ENCODE measurements at places on chromosomes 5 and 9. TPM values are rescaled to one million over a fixed set of nuclear protein-coding genes. Genes with fewer than 3 reads are reported as not detected.

DNA sequence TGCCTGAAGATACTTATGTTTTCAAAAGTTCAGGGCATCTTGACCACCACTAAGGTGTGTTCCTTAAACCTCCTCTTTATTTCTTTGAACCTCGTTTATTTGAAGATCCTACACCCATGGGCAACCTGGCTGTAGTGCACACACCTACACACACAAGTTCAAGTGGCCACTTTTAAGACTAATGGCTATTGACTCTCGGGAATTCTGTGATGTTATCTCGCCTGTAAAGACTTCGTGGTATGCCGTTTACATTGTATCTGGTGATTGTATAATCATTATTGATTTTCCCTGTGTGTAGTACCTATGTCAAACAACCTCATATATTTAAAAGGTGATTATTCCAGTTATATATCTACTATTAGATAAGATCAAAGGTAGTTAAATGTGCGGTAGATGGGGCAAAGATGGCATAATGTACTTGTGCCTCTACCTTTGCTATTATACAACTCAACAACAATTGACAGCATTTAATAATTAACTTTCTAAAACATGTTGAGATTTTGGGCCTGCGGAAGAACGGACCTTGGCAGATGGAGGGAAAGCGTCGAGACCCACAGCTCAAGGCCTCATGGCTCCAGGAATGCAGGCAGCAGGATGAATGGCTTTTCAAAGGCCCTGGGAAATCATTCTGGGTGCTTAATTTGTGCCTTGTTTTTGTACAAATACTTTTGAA is 51.4 kb upstream of the IRX2 start:
- DNase-seq: no peak

DNA sequence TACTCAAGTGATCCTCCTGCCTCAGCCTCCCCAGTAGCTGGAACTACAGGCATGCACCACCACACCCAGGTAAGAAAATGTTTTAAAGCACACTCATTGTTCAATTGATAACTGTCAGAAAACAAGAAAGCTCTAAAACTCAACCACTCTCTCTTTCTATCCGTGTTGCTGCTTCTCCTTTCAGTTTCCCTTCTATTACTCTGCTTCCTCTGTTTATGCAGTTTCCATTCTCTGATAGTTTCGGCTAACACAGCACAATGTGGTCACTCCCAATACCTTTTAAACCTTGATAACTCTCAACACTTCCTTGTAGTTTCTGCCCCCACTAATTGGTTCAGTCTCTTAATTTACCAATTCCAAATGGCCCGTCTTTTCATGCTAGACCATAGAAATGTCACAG is 59.2 kb upstream of the NR4A3 start:
- no peak for DNase-seq

GRCh38 chr5:65262649-65263059 is 219.1 kb downstream of the ADAMTS6 start:
- no peak for DNase-seq

RASA1 gene
- total RNA-seq: 24.6 TPM

GRCh38 chr5:124738681-124739633 is 7.5 kb downstream of the ZNF608 start:
- DNase-seq: no peak

CORO2A gene
- 1.2 TPM for total RNA-seq

DNA sequence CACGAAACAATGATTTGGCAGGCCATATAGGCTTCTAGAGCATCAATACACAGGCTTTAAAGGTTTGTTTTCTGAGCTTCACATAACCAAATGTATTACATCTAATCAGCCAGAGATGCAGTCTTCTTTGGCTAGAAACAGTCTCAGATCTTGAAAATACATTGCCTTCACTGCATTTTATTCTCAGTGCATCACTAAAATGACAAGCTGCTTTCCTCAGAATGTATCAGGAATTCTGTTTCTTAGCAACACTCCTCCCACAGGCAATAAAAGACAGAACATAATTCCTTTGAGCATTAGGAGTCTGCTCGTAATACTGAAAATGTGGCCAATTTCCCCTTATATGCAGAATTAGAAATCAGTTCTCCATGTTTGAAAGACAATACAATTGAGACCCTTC is 36.9 kb downstream of the FEM1C start:
- no peak for DNase-seq

DNA sequence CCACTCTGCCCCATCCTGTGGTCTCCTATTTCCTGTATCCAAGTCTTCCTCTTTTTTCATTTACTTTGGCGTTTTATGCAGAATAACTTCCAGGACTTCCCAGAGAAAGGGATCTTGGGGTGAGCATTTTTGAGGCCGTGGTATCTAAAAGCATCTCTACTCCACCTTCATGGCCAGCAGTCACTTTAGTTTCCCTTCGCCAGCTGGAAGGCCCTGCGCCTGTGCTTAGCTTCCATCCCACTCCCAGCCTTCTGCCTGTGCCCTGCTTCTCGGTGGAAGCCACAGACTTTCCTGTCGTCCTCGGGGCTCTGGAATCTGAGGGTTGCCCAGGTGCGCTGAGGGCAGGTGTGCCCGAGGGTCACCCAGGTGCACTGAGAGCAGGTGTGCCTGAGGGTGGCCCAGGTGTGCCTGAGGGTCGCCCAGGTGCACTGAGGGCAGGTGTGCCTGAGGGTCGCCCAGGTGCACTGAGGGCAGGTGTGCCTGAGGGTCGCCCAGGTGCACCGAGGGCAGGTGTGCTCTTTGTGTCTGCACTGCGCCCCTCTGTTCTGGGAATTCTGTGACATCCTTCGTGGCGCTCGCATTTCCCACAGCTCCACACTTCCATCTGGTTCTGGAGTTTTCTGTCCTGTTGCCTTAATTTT is 32.4 kb upstream of the LRRC14B start:
- DNase-seq: no peak

GRCh38 chr5:6875376-6875775 is 162.1 kb downstream of the TENT4A start:
- DNase-seq: no peak

DNA sequence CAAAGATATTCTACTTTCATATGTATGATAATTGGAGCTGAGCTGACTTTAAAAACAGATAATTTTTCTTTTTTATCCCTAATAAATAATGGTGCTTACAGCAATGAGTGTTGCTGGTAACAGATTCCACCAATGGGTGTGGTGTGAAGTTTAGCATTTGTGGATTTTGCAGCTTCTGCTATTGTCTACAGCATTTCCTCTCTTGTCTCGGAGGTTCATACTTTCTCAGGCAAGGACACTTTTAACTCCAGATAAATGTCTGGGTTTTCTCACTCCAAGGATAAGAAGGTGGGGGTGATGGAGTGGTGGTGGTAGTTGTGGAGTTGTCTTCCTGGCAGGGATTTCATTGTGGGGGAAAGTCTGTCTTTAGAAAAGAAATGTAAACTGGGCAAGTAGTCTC is 120.0 kb upstream of the CDKN2B start:
- DNase-seq: no peak

DNA sequence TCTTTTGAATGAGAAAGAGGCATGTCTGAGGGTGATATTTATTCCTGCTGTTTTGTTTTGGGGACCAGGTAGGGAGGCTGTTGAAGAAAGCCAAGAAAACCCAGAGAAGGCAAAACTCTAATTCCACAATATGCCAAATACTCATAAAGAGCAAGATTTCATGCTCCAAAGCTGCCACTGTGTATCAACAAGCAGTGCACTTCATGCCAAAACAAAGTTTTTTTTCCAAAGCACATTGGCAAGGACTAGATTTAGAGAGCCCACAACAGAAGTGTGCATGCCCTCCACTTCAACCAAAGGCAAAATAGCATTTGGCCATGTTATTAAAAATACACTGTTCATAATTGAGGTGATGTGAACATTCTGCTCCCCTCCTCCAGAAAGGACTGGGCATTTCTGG is 229.9 kb downstream of the EBF1 start:
- DNase-seq: no peak

DNA sequence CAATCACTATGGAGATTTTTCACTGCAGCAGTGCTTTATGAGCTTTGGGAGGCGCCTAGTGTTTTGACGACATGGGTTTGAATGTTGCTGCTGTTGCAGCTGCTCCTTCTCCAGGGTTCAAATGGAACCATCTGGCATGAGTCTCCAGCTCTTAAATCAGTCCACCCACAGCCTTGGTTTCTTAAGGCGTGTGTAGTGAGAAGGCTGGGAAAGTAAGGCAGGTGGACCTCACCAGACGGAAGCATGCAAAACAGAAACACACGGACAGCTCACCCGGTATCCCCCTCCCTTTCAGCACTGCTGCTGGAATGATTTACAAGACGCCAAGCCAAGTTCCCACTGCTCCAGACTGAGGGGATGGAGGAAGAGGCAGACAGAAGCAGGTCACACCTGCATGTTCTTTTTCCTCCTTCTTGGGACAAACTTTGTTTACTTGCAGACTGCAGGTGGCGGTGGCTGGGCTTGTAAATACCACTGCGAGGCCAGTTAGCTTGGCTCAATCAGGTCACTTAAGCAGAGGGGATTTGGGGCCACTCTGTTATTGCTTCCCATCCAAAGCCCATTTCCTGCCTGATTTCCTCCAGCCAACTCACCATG is 47.4 kb downstream of the ADAM19 start:
- DNase-seq: peak; percentile 83

PCA3 gene
- total RNA-seq: under 0.01 TPM

ACSL6 gene
- total RNA-seq: 0.54 TPM

DNA sequence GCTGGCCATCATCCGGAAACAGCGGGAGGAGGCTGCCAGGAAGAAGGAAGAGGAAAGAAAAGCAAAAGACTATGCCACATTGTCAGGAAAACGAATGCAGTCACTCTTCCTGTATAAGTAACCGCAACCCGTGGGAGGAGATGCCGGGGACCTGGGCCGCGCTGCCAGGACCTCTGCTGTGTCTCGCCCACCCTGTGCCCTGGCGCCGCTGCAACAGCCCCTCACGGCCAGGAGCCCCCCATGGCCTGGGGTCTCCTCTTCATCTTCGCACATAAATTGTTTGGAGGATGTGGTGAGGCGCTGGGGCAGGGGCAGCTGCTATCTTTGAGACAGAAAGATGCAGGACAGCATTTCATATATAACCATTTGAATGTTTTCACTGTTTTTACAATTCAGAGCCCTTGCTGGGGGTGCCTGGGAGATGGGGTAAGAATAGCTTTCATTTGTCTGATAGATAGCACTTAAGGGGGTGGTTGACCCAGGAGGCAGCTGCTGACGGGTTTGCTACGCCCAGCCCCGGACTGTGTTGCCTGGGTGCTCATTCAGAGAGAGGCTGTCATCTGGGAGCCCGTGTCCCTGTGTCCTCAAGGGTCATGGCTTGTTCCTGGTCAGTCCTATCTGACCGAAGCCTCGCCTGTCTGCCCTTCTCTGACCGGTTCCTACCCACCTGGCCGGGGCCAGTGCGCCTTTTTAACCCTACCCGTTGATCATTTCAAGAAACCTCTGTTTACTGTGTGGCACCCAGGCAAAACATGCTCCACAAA is 1067.7 kb upstream of the COX7C start:
- no peak for DNase-seq

- DNase-seq: no peak
These were observed 156.4 kb downstream of the SPOCK1 start for GRCh38 chr5:137342764-137343163.

DNA sequence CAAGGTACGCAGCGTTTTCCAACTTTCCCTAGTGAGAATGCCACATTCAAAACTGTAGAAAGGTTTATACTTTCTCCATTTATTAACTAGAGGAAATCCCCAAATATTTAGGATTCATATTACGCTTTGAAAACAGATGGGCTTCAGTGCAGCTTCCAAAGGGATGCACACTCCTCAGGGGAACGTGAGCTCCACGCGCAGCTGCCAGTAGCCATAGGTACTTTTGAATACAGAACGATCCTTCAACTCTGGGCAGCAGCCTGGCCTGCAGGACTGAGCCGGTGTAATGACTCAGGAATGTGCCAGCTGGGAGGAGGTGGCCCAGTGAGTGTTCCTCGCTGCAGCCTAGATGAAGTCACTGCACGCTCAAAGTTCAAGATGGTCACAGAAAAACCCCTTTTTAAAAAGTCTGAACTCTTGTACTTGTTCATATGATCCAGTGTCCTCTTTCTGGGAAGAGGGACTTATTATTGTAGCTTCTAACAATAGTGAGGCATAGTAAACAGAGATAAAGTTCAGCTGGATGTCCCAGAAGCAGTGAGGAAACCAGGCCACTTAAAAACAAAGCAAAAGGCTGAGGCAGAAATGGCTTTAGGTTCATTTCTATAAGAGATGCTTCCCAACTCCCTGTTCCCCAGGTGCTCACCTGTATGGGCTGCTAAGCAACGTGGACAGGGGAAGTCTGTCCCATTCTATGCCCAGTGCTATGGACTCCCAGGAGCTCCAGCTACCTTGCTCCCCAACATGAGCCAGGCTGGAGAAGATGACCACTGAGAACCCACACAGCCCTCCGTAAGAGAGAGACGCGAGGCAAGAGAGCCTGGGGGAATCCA is 130.0 kb downstream of the LHFPL2 start:
- DNase-seq: peak; percentile 86

EIF4E1B gene
- total RNA-seq: 0.36 TPM

- DNase-seq: no peak
These were observed 40.9 kb upstream of the PWWP2A start for GRCh38 chr5:160159991-160160792.

DNA sequence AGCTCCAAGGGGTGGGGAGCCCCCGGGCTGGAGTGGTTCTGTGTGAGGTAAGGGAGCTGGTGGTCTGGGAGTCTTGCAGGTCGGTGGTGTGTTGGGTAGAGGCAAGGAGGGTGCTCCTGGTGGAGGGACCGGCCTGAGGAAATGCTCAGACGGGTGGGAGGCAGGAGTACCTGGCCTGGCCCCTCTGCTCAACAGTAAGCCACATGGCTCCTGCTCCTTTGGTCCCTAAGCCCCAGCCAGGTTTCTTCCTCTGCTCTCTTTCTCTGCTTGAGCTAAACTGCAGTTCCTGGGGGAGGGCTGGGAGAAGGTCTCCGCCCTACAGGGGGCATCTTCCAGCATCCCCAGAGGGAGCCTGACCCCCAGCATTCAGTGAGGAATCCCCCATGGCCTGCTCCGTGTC is 17.2 kb downstream of the TSPAN17 start:
- DNase-seq: no peak

DNA sequence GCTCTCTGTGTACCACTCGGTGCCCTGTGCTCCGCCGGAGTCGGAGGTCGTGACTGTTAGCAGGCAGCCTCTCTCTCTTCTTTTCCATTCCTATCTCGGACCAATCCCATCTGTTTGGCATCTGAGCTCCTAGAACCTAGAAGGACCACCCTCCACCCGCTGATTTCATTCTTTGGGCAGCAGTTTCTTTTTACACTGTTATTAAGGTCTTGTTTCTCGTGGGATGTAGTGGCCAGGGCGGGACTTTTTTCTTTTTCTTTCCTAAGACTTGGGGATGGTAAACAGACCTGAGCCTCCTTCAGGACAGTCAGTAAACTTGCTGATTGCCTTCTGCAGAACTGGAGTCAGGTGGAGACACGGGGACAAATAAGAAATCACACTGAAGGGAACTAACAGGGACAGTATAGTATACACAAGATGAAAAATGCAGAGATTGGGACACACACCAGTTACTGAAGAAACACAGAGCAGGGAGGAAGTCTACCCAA is 500 bp downstream of the URM1 start:
- no peak for DNase-seq

CTSL gene
- total RNA-seq: 159 TPM

GRCh38 chr5:9431151-9431495 is 114.8 kb downstream of the SEMA5A start:
- DNase-seq: no peak

- DNase-seq: no peak
These were observed 109.9 kb upstream of the CDKN2B start for GRCh38 chr9:22118810-22119521.

SHC3 gene
- total RNA-seq: 14.7 TPM

GRCh38 chr5:169223595-169223953 is 77.4 kb downstream of the SLIT3 start:
- DNase-seq: no peak

Measured in sigmoid colon (tissue), 7 donors.